ENCODE measurements at places on chromosomes 5 and 9. TPM values are rescaled to one million over a fixed set of nuclear protein-coding genes. Genes with fewer than 3 reads are reported as not detected.

GRCh38 chr5:172581315-172581714 is 59.7 kb upstream of the NEURL1B start:
- no peak for DNase-seq

DNA sequence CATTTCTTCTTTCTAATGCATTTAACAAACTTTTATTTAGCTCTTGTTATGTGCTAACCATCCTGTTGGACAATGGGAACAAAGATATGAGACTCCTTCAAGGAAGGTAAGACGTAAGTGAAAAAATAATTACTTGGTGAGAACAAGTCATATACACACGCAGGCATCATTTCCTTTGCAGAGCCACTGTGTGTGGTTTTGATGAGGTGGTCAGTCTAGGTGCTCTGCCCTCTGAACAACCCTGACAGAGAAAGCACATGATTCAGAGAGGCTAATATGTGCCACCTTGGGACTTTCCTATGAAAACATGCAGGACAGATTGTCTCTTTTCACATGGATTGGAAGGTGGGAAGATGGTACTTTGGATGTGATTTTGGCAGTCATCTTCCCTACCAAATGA is 1162.5 kb upstream of the DMAC1 start:
- DNase-seq, result no peak

- no peak for DNase-seq
These were observed 10.0 kb downstream of the MOCS2 start for GRCh38 chr5:53099546-53099945.

DNA sequence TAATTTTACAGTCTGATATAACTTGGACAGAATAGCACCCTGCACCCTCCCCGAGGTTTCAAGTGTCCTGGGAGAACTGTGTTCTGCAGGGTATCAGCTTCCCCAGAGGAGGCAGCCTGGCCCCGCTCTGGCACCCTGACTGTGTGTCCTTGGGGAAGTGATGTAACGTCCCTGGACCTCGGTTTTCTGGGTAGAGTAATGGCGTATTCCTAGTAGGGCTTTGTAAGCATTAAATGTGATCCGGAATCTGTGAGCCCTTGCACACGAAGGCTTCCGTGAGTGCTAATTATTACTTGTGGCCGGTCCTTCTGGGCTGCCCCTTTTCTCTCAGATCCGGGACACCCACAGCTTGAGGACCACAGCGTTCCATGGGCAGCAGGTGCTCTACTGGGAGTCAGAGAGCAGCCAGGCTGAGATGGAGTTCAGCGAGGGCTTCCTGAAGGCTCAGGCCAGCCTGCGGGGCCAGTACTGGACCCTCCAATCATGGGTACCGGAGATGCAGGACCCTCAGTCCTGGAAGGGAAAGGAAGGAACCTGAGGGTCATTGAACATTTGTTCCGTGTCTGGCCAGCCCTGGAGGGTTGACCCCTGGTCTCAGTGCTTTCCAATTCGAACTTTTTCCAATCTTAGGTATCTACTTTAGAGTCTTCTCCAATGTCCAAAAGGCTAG is 1.0 kb upstream of the CACFD1 start:
- DNase-seq, result no peak

The NRARP gene
- total RNA-seq, result 28.6 TPM

The BHMT2 gene
- total RNA-seq, result 2.6 TPM
